Large intestine (tissue), 12 donors: ENCODE measurements at places on chromosomes 12 and 14.

- H3K4me3 ChIP-seq: no peak overlapping the region
- H3K27me3 ChIP-seq: peaks cover 10% of the 10 kb centered on the region
- DNase-seq: no peak
- no peaks in the 10 kb centered on the region for H3K36me3 ChIP-seq
- no peaks in the 10 kb centered on the region for H3K4me1 ChIP-seq
- H3K27ac ChIP-seq: no peak overlapping the region
Observed at GRCh38 chr12:3727877-3728632, 24.9 kb downstream of the CRACR2A start.

- H3K36me3 ChIP-seq: no peaks in the 10 kb centered on the region
- DNase-seq: no peak
- H3K4me1 ChIP-seq: no peaks in the 10 kb centered on the region
- H3K27ac ChIP-seq: no peak overlapping the region
Observed at GRCh38 chr12:98438656-98439230, 76.6 kb upstream of the TMPO start.

DNA sequence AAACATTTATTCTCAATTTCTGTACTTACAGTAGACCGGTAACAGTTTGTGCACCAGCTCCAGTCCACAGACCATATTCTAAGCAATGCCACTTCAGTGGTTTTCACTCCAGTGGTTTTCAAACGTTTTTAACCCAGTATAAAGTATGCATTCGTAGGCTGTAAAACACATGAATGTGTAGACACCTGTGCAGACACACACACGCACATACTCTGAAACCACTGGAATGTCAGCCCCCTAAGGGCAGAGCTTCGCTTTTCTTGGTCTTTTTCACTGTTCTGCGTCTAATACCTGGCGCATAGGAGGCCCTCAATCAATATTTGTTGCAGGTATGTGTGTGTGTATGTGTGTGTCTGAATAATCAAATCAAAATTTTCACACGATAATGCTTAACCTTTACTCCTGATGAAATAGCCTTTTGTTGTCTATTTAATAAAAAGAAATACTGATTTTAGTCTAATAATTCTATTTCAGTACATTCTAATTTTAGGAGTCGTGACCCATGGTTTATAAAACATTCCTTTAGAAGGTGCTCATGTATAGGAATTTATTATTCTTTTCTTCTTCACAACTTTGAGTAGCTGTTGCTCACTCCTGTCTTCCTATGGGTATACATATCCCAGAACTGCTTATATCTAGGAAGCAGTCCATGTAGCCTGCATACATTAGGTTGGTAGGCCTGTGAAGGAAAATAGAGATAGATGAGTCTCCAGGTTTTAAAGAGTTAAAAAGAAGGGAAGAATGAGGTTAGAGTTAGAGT is 73.6 kb upstream of the REP15 start:
- no peak for DNase-seq
- no peaks in the 10 kb centered on the region for H3K36me3 ChIP-seq
- H3K27ac ChIP-seq: no peak overlapping the region
- H3K4me1 ChIP-seq: no peaks in the 10 kb centered on the region
- no peak overlapping the region for H3K4me3 ChIP-seq

DNA sequence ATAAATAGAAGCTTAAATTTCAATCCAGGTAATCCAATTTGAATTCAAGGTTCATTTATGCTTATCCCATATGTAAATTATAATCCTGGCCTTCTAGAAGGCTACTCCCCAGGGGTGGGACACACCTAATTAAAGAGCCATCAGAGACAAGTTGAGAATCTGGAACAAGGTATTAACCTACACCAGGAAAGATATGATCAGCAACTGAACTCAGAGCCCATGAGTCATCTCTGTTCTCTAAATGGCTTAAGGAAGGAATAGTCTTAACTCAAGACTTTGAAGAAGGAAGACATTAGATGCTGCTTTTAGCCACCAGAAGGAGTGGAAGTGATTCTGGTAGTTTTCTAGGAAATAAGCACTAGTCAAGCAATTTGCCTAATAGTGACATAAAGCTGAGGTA is 88.0 kb downstream of the KIF21A start:
- no peaks in the 10 kb centered on the region for H3K27me3 ChIP-seq
- H3K36me3 ChIP-seq: peaks cover 2% of the 10 kb centered on the region
- H3K27ac ChIP-seq: no peak overlapping the region
- H3K4me3 ChIP-seq: no peak overlapping the region
- no peaks in the 10 kb centered on the region for H3K4me1 ChIP-seq
- no peak for DNase-seq

DNA sequence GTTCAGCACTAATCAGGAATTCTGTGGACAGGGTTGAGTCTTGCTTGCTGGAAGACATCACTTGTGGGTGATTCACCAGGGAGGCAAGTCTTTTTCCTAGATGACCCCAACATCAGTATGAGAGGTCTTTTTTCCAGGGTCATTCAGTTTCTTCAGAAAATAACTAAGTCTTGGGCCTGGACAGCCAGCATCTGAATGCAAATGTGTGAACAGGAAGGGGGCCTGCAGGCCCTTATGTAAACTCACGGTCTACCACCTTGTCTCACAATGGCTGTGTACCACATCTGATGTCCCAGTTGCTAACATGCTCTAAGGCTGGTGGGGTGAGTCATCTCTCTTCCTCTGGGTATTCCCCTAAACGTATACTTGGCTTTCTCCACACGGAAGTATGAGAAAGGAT is 79.2 kb downstream of the HECTD4 start:
- no peak overlapping the region for H3K27ac ChIP-seq
- H3K4me1 ChIP-seq: no peaks in the 10 kb centered on the region
- H3K27me3 ChIP-seq: no peaks in the 10 kb centered on the region
- H3K36me3 ChIP-seq: peaks cover 43% of the 10 kb centered on the region
- no peak overlapping the region for H3K4me3 ChIP-seq
- no peak for DNase-seq

GRCh38 chr12:40208707-40209446 is 15.9 kb upstream of the LRRK2 start:
- H3K27me3 ChIP-seq: no peaks in the 10 kb centered on the region
- H3K36me3 ChIP-seq: no peaks in the 10 kb centered on the region
- no peak overlapping the region for H3K4me3 ChIP-seq
- H3K4me1 ChIP-seq: no peaks in the 10 kb centered on the region

DNA sequence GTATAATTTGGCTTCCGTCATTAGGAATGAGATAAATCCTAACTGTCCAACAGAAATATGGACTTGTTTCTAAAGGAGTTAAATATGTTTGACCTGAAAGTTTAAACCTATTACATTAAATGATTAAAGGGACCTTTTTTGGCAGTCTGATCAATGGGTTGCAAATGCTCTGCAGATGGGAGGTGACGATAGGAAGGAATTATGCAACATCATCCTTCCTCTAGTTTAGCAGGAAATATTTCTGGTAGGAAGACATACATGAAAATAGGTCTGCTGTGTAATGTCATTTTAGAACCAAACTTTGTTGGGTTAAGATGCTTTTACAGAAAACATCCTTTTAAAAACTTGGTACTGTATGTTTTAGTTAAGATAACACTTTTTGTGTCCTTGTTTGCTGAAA is 2.6 kb downstream of the LRRC10 start:
- H3K4me3 ChIP-seq: no peak overlapping the region
- DNase-seq: no peak
- peaks cover 5% of the 10 kb centered on the region for H3K36me3 ChIP-seq
- H3K27me3 ChIP-seq: no peaks in the 10 kb centered on the region

- DNase-seq: no peak
- H3K4me1 ChIP-seq: peaks cover 22% of the 10 kb centered on the region
- no peaks in the 10 kb centered on the region for H3K36me3 ChIP-seq
- no peaks in the 10 kb centered on the region for H3K27me3 ChIP-seq
- H3K4me3 ChIP-seq: no peak overlapping the region
Observed at GRCh38 chr12:10361084-10361483, 28.8 kb downstream of the KLRK1 start.

GRCh38 chr14:61125867-61126572 is 145.0 kb downstream of the SLC38A6 start:
- peak overlapping the region; percentile 45 for H3K27ac ChIP-seq
- no peak for DNase-seq
- H3K4me1 ChIP-seq: no peaks in the 10 kb centered on the region
- H3K27me3 ChIP-seq: peaks cover 5% of the 10 kb centered on the region

GRCh38 chr12:88336076-88336739 is 194.1 kb downstream of the TMTC3 start:
- H3K4me1 ChIP-seq: no peaks in the 10 kb centered on the region
- no peaks in the 10 kb centered on the region for H3K36me3 ChIP-seq
- no peak for DNase-seq
- H3K27me3 ChIP-seq: no peaks in the 10 kb centered on the region
- no peak overlapping the region for H3K27ac ChIP-seq

GRCh38 chr12:3173008-3173553 is 95.9 kb downstream of the TSPAN9 start:
- no peak overlapping the region for H3K27ac ChIP-seq
- H3K27me3 ChIP-seq: no peaks in the 10 kb centered on the region
- peaks cover 11% of the 10 kb centered on the region for H3K4me1 ChIP-seq
- DNase-seq: no peak
- no peak overlapping the region for H3K4me3 ChIP-seq

DNA sequence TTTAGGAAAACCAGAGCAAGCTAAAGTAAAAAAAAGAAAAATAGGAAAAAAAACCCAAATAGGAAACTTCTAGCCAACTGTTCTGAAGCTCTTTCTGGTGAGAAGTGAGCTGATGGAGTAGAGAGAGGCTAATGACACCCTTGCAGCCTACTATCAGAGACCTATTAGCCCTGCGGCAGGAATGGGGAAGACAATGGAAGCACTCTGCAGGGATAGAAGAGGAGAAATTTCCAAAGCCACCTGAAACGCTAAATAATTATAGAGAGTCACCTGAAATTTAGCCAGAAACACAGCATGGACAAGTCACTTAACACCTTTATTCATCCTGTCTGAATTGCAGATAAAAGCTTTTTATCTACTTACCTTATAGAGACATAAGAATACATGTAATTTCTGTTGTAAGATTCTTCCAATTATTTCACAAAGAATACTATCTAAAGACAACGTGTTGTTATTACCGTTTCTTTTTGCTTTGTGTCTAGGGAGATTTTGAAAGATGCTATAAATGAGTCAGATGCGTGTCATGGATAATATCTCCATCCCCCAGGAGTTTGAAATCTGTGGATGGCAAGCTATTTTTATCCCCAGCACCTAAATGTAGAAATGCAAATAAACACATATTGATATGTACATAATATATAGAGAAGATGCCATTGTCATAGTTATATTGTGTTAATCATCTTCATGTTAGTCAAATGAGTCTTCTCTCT is 138.6 kb downstream of the TPH2 start:
- DNase-seq: no peak
- no peak overlapping the region for H3K4me3 ChIP-seq
- H3K27me3 ChIP-seq: no peaks in the 10 kb centered on the region
- H3K36me3 ChIP-seq: no peaks in the 10 kb centered on the region

DNA sequence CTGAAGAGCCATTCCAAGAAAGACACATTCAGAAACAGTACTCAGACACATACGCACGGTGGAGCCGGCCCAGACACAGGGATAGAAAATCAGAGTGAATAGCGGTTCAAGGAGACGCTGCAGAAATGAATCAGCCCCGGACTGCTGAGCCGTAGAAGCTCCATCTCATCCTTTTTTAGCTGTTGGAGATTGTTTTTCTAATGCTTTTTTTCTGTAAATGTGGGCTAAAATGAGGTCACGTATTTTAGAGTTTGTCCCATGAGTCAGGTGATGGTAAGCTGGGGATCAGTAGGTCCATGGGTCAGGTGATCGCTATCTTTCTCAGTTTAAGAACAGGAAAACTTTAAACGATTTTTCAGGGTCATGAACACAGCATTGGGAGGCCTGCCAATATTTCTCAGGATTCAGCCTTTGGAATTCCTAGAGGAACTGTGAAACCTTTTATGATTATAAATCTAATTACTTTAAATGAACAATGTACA is 202.4 kb downstream of the ITPR2 start:
- peaks cover 4% of the 10 kb centered on the region for H3K36me3 ChIP-seq
- peak; percentile 29 for DNase-seq
- no peak overlapping the region for H3K4me3 ChIP-seq
- H3K4me1 ChIP-seq: no peaks in the 10 kb centered on the region

GRCh38 chr14:42921901-42922300 is 1315.2 kb downstream of the LRFN5 start:
- no peak for DNase-seq
- no peaks in the 10 kb centered on the region for H3K27me3 ChIP-seq

GRCh38 chr14:104226421-104227383 is 88.3 kb downstream of the KIF26A start:
- DNase-seq: no peak
- H3K27me3 ChIP-seq: peaks cover 2% of the 10 kb centered on the region
- no peak overlapping the region for H3K4me3 ChIP-seq
- peak overlapping the region; percentile 70 for H3K27ac ChIP-seq
- H3K36me3 ChIP-seq: no peaks in the 10 kb centered on the region

DNA sequence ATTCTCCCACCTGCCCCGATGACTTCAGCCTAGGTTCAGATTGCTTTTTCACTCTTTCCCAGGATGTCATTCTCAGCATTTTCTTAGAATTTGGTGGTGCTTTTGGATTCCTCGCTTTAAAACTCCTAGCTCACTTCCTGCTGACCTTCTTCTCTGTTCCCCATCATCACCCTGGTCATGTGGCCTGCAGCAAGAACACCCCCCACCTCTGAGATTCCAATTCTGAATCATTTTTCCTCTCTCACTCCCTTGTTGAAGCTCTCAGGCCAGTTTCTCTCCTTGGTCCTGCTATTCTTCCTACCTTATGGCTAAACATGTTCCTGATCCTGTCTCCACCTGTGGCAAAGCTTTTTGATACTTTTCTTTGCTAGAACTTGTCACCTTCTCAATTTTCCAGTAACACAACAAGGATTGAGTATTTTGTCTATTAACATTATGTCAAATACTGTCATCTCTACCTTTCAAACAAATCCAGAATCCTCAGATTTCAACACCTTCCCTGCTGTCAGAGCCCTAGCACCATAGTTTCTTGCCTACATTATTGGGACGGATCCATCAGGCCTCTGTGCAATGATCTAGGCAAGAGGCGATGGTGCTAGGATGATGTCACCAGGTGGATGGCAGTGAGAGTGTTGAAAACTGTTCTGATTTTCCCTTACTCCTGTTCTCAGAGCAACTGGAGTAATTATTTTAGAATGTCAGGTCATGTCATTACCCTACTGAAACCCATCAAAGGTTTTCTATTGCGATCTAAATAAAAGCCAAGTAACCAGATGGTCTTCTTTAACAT is 233.7 kb downstream of the MON2 start:
- no peak overlapping the region for H3K4me3 ChIP-seq
- H3K27me3 ChIP-seq: no peaks in the 10 kb centered on the region
- no peak for DNase-seq
- no peaks in the 10 kb centered on the region for H3K4me1 ChIP-seq

GRCh38 chr14:59464486-59465315 is 479 bp downstream of the GPR135 start:
- H3K36me3 ChIP-seq: peaks cover 3% of the 10 kb centered on the region
- peaks cover 8% of the 10 kb centered on the region for H3K4me1 ChIP-seq
- peak overlapping the region; percentile 49 for H3K4me3 ChIP-seq
- H3K27ac ChIP-seq: peak overlapping the region; percentile 33
- peaks cover 2% of the 10 kb centered on the region for H3K27me3 ChIP-seq

- H3K36me3 ChIP-seq: peaks cover 2% of the 10 kb centered on the region
- H3K27me3 ChIP-seq: no peaks in the 10 kb centered on the region
- no peaks in the 10 kb centered on the region for H3K4me1 ChIP-seq
- no peak for DNase-seq
Observed at GRCh38 chr14:52913271-52913670, 37.6 kb downstream of the FERMT2 start.

- H3K27ac ChIP-seq: no peak overlapping the region
- no peak for DNase-seq
- H3K36me3 ChIP-seq: peaks cover 7% of the 10 kb centered on the region
- no peaks in the 10 kb centered on the region for H3K4me1 ChIP-seq
Observed at GRCh38 chr14:34817768-34818167, 57.4 kb downstream of the BAZ1A start.
